Stimulated activated CD4-positive, alpha-beta T cell treated with anti-CD3 and anti-CD28 coated beads, Interleukin-12 subunit alpha, Interleukin-12 subunit beta, amount 100 ng/mL, for 24 hours (primary cell): ENCODE measurements at places on chromosomes 12 and 14.

- DNase-seq: peak; percentile 21
These were observed 8.3 kb downstream of the DIO2 start for GRCh38 chr14:80202888-80203562.

- no peak for DNase-seq
These were observed 76.4 kb downstream of the RGS6 start for GRCh38 chr14:72008666-72009065.

- DNase-seq: no peak
These were observed 153.9 kb upstream of the RMST start for GRCh38 chr12:97308576-97309198.

- DNase-seq: no peak
These were observed 74.1 kb upstream of the KRAS start for GRCh38 chr12:25324861-25325260.

GRCh38 chr14:32650665-32651064 is 288.0 kb upstream of the NPAS3 start:
- no peak for DNase-seq

DNA sequence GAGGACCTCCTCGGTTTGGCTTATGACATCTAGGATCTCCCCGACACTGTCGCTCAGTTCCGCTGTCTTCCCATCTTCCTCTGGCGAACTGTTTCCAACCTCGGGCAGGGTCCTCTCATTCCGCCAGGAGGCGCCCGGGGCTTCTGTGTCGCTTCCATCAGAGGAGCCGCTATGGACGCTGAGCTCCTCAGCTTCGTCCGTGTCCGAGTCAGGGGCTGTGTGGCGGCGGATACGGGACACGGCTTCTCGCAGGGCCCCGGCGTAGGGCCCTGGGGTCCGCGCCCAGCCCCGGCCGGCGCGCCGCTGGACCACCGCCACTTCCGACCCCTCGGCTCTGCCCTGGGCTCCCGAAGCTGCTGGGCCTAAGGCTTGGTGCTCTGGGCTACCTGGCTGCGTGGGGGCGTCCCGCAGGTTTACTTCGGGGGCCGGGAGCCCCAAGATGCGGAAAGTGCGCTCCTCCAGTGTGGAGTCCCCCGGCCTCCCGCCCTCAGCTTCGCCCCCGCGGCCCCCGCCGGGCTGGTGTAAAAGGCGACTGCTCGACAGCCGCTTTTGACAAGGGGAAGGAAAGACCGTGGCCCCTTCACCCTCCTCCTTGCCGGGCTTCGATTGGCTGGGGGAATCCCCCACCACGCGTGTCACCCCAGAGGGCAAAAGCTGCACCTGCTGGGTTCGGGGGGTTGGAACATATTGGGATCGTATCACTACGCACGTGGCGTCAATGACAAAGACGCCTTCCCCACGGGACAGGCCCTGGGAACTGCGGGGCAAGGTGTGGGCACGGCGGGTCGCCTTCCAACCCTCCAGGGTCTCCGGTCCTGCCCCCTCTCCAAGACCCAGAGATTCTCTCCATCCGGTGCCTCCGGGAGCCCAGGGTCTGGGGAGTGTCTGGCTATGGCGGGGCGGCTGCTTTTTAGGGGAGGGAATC is 2.1 kb downstream of the DDN start:
- DNase-seq: no peak

GRCh38 chr12:124673801-124674617 is 106.6 kb upstream of the NCOR2 start:
- DNase-seq: no peak

DNA sequence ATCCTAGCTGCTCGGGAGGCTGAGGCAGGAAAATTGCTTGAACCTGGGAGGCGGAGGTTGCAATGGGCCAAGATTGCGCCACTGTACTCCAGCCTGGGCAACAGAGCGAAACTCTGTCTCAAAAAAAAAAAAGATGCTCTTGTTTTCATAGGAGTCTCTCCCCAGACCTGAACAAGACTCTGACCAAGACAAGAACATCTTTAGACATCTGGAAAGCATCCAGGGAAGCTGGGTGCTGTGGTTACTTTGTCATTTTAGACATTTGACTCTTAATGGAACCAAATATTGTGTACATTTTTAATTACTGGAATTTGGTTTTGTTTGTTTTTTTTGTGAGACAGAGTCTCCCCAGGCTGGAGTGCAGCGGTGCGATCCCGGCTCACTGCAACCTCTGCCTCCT is 21.1 kb upstream of the ATF1 start:
- DNase-seq: no peak

GRCh38 chr12:124391340-124392261 is 96.7 kb downstream of the RFLNA start:
- peak; percentile 31 for DNase-seq

- DNase-seq: no peak
These were observed 1949.4 kb upstream of the SEL1L start for GRCh38 chr14:83483063-83483462.

DNA sequence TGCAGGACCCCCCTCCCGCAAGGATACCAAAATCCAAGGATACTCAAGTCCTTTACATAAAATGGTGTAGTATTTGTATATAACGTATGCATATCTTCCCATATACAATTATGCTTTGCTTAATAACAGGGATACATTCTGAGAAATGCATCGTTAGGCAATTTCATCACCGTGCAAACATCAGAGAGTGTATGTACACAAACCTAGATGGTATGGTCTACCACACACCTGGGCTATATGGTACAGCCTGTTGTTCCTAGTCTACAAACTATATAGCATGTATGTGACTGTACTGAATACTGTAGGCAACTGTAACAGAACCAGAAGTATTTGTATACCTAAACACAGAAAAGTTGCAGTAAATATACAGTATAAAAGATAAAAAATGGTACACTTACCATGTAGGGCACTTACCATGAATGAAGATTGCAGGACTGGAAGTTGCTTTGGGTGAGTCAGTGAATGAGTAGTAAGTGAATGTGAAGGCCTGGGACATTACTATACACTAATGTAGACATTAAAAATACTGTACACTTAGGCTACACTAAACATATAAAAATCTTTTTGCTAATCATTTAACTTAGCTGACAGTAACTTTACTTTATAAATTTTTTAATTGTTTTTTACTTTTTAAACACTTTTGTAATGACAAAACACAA is 141.1 kb downstream of the SLC41A2 start:
- DNase-seq: no peak

- no peak for DNase-seq
These were observed 73.0 kb downstream of the CIT start for GRCh38 chr12:119804011-119804641.

- no peak for DNase-seq
These were observed 34.4 kb upstream of the P2RX4 start for GRCh38 chr12:121175383-121176119.

DNA sequence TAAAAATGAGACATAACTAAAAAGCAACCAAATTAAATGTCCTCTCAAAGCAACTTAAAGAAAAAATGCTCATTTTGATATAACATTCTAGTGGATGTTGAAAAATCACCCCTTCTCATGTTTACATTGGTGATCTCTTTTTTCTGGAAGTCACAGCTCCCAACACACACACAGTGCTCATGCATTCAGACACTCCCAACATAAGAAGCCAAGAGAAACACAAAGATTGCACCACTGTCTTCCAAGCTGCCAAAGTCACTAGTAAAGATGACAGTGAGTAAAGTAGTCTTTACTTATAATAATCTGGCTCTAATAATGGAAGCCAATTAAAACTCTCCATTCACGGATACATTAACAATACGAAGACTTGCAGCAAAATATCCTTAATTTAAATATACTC is 218.4 kb downstream of the NTF3 start:
- no peak for DNase-seq

- no peak for DNase-seq
These were observed 89.3 kb downstream of the GARIN6 start for GRCh38 chr12:99736760-99737269.

- DNase-seq: no peak
These were observed 178.4 kb downstream of the ITPR2 start for GRCh38 chr12:26654623-26655022.

DNA sequence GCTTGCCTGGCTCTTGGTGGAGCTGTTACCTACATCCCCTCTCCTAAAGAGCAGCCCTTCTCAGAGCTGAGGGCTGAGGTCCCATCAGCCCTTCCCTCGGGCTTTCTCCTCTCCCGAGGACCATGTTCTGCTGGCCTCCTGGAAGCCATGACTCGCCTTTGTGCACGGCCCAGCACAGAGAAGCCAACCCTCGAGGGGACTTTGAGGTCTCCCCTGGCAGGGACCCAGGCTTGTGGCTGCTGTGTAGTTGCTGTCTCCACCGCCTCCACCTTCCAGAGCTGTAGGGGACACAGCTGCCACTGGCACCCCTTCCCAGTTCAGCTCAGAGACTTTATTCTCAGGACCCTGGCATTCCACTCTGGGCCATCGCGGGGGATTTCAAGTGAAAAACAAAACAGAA is 22.9 kb upstream of the CCND2 start:
- no peak for DNase-seq

- DNase-seq: no peak
These were observed 91.8 kb downstream of the SLC41A2 start for GRCh38 chr12:104866291-104866690.

DNA sequence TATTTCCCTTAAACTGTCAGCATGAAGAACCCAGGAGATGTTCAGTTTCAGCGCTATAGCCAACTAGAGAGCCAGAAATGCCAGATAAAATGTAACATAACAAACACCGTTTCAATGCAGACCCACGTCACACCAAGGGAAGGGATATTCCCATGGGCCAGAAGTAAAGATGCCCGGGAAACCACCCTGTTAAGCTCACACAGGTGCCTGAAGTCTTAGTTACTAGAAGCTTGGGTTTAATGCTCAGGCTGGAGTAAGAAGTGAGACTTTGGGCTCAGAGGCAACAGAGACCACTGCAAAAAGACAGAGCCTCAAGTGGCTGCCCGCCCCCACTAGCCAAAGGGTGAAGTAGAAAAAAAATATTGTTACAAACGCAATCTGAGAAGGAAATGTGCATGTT is 52.3 kb downstream of the SYNE3 start:
- DNase-seq: no peak

- DNase-seq: no peak
These were observed 14.3 kb downstream of the TBK1 start for GRCh38 chr12:64466178-64466577.

DNA sequence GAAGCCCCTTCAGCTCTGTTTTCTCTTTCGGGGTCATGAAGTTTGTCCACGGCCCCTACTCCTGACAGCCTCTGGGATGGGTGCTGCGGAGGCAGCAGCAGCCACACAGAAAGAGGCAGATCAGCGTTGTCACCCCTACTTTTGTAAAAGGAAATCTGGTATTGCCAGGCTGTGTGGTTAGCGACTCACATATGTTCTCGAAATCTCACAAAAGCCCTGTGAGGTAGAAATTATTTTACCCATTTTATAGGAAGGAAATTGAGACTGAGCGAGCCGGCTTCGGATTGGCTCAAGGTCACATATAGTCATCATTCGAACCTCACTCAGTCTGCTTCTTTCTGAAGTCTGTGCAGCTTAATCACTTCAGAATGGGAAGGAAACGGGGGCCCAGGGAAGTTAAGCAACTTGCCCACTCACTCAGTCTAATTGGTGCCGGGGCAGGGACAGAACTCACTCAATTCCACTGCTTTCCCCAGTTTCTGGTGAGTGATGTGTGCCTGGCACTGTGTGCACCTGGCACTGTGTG is 1.1 kb upstream of the CKAP4 start:
- no peak for DNase-seq

- no peak for DNase-seq
These were observed 22.7 kb downstream of the CLIP1 start for GRCh38 chr12:122399592-122400373.

- no peak for DNase-seq
These were observed 37.5 kb downstream of the PRORP start for GRCh38 chr14:35159742-35160409.

GRCh38 chr12:12624498-12624992 is 12.9 kb downstream of the CREBL2 start:
- DNase-seq: no peak

DNA sequence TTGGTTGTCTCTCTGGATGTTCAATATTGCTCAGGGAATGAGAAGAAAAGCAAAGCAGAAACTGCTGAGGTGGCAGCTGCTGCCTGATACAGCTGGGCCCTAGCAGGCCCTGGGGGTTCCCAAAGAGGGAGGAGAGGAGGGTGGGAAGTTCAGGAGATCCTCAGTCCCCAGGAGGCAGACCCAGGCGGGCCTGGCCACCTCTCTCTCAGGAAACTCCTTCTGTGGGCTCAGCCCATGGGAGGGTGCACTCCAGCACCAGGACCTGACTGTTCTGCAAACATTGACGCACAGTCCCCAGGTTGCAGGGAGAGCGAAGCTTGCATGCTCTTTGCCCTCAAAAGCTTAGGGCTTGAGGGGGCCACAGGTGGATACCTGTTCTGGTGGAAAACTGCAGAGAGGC is 29.6 kb downstream of the IRF2BPL start:
- no peak for DNase-seq

- no peak for DNase-seq
These were observed 25.1 kb downstream of the SLC4A8 start for GRCh38 chr12:51449580-51450246.

DNA sequence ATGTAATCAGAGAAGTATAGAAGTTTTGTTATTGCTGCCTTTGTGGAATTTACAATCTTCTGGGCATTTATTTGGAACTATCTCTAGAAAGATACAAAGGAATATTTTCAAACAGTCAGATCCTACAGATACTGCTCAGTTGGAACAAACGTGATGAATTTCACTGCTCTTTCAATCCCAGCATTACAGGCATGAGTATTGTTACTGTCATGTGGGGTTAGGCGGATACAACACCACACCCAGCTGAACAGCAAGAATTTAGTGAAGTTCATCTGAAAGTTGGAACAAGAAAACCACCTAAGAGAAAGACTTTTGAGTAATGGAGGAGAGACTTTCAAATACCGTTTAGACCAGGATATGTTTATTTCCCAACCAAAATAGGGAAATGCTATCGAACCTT is 123.3 kb upstream of the PLXNC1 start:
- no peak for DNase-seq

GRCh38 chr12:89324437-89324836 is 27.9 kb downstream of the DUSP6 start:
- no peak for DNase-seq

- no peak for DNase-seq
These were observed 135.9 kb downstream of the PAH start for GRCh38 chr12:102781117-102781516.

DNA sequence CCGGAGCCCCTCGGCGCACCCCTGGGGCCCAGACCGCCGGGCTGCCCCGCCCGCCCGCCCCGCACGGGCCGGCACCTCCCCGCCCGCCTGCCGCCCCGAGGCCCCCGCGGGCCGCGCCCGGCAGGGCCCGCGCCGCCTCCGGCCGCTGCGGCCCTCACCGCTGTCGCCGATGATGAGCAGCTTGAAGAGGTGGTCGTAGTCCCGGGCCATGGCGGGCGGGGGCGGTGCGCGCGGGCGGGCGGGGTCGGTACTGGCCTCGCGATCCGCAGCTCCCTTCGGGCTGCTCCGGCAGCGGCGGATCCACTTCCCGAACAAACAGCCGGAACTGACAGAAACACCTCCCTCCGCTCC is at the start of gene RAB35:
Gene RAB35, minus strand, starts transcription at position 313 of the 351 bp plus-strand sequence. Its CDS starts 103 bp downstream, at position 210.
- no peak for DNase-seq

- DNase-seq: no peak
These were observed 214.9 kb upstream of the HMGA2 start for GRCh38 chr12:65609359-65609771.

GRCh38 chr12:79842630-79843029 is 92.3 kb downstream of the PPP1R12A start:
- DNase-seq: no peak
